Upper lobe of left lung (tissue), 6 donors: ENCODE measurements at places on chromosomes 3 and 15.

DNA sequence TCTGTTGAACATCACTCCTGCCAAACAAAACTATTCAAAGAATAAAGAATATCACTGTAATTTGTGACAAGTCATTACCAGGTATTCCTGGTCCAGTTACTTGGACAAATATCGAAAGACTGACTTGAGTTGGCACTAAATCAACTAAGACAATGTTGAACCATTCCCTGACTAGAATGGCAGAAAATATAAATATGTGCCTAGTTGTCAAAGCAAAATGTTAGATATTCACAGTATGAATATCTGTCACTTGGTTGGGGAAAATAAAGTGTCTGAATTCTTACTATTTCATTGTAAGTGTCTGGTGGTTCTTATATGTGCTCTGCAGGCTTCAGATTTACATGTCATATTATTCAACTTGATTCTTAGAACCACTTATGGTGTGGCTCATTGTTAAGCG, 470.2 kb downstream of the NAALADL2 start:
- no peak for DNase-seq

- DNase-seq: no peak
Observed at GRCh38 chr3:126501054-126501453, 16.5 kb downstream of the UROC1 start.

- no peak for DNase-seq
Observed at GRCh38 chr15:81899730-81900129, 146.1 kb downstream of the MEX3B start.

GRCh38 chr15:38878026-38878425, 313.4 kb upstream of the RASGRP1 start:
- no peak for DNase-seq

GRCh38 chr15:91983729-91984340, 130.3 kb downstream of the SLCO3A1 start:
- no peak for DNase-seq
